Stimulated activated CD4-positive, alpha-beta T cell treated with anti-CD3 and anti-CD28 coated beads, Interleukin-12 subunit alpha, Interleukin-12 subunit beta, amount 100 ng/mL, for 48 hours (primary cell): ENCODE measurements at places on chromosomes 12 and 14.

- no peak for DNase-seq
Observed at GRCh38 chr12:63882844-63883243, 38.3 kb downstream of the SRGAP1 start.

DNA sequence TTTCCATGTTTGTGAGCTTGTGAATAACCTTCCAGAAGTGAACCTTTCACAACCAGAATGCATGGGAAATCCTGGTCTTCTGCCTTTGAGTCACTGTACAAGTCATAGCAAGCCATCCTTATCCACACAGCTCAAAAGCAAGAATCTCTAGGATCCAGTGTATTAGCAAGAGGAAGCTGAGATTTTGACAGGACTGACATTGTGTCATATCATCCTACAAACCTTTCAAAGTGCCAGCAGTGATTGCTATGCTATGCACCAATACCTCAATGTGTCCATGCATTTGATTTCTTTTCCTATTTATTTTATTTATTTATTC is 13.5 kb upstream of the NRDE2 start:
- no peak for DNase-seq

GRCh38 chr12:49340971-49341776 is 4.2 kb upstream of the C1QL4 start:
- DNase-seq, result no peak

DNA sequence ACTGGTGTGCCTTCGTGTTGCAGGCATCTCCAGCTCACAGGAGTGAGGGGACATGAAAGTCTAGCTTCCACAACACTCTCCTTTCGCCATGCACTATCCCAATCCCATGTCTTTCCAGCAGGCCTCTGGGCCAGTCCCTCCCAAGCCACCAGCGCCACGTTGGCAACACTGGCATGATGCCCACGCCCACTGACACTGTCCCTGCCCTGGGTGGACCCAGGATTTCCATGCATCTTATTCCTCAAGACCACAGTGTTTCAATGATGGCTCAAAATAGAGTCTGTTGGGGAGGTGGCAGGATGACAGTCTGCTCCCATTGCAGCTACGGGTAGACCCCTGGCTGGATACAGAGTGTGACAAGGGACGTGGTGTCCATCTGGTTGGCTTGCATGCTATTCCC is 2.3 kb downstream of the SP7 start:
- DNase-seq, result no peak

DNA sequence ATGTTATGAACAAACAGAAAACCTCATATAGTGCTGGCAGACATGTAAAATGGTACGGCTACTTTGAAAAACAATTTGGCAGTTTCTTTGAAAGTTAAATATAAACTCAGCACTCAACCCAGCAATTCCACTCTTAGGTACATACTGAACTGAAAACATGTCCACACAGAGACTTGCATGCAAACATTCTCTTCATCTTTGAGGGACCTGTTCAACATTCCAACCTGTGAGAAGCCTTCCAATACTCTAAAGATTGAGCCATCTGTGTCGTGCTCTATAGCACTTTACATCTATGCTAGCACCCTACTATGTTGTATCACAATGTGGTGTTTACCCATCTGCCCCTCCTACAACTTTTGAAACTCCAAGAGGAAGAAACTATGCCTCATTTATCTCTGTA is 79.3 kb downstream of the DNAI7 start:
- no peak for DNase-seq

- DNase-seq, result no peak
Observed at GRCh38 chr12:83092129-83092528, 405.4 kb downstream of the TMTC2 start.

DNA sequence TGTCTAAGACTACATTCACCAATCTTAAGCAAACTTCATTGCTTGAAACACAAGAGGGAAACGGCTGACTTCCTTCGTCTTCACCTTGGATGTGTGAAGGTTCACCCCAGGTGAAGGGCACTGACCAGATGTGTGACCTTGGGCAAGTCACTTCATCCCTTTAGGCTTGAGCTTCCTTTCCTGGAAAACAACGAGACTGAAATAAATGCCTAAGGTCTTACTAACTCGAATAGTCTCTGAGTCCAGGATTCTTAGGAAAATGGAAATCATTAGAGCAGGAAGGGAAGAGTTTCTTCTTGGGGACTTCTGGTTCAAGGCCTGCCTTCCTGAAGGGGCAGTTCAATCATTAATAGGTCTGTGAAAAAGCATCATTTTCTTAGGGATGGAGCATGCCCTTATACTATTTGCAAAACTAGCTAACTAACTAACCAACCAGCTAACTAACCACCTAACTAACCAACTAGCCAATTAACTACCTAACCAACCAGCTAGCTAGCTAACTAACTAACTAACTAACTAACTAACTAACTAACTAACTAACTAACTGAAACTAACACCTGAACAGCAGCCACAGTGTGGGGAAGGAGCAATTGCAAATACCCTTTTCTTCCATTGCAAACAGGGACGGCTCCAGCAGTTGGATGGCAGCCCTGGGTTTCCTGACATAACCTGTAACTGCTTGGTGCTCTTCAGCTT is 31.5 kb upstream of the EMP1 start:
- no peak for DNase-seq
